Osteocyte (in vitro differentiated cells): ENCODE measurements at places on chromosomes 2 and 18.
A peak's percentile ranks its signal among the peaks of the same experiment; 100 is the strongest.

- no peaks in the 10 kb centered on the region for H3K4me1 ChIP-seq
- H3K36me3 ChIP-seq, result no peaks in the 10 kb centered on the region
- DNase-seq, result no peak
- H3K27me3 ChIP-seq, result no peaks in the 10 kb centered on the region
- H3K4me3 ChIP-seq, result no peak overlapping the region
These were observed 266.7 kb upstream of the HDAC4 start for GRCh38 chr2:239667431-239667985.

GRCh38 chr18:42549596-42549995 is 565.9 kb downstream of the RIT2 start:
- H3K4me3 ChIP-seq, result no peak overlapping the region
- H3K27me3 ChIP-seq, result peaks cover 2% of the 10 kb centered on the region
- no peak for DNase-seq
- H3K36me3 ChIP-seq, result no peaks in the 10 kb centered on the region
- no peak overlapping the region for H3K27ac ChIP-seq
- no peaks in the 10 kb centered on the region for H3K4me1 ChIP-seq

- no peaks in the 10 kb centered on the region for H3K27me3 ChIP-seq
- H3K4me3 ChIP-seq, result no peak overlapping the region
- H3K4me1 ChIP-seq, result no peaks in the 10 kb centered on the region
These were observed 371.3 kb upstream of the MYT1L start for GRCh38 chr2:2702385-2702784.

DNA sequence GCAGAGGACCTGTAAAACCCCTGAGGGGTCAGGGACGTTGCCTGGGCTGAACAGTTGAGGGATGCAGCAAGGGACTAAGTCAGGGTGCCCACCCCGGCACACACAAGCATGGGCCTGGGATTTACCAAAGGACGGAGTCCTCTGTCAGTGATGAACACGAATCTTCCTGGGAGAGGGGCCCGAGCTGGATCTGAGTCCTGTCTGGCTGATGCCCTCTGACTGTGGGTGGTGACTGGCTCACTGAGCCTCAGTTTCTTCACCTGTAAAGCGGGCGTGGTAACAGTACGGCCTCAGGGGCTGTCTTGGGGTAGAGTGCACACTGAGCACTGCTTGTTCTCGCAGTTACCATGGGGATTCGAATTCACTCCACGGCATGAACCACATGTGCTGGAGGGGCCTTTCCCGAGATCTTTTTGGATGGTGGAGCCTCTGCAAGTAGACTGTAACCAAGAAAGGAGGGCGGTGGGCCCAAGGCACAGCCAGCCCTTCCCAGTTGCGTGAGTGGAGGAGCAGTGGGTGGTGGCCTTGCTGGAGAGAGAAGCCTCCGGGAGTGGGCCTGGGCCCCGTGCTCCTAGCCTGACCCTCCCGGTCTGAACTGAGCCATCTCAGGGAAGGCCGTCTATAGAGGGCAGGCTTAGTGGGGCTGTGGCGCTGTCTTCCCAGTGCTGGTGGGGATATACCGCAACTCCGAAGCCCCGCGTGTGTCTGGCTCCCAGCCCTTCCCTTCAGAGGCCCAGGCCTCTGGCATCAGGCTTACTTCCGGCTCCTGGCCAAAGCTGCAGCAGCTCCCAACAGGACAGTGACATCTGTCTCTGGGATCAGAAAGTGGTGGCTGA is 130.8 kb upstream of the HS6ST1 start:
- DNase-seq, result peak; percentile 81
- H3K4me1 ChIP-seq, result peaks cover 5% of the 10 kb centered on the region
- H3K4me3 ChIP-seq, result no peak overlapping the region

DNA sequence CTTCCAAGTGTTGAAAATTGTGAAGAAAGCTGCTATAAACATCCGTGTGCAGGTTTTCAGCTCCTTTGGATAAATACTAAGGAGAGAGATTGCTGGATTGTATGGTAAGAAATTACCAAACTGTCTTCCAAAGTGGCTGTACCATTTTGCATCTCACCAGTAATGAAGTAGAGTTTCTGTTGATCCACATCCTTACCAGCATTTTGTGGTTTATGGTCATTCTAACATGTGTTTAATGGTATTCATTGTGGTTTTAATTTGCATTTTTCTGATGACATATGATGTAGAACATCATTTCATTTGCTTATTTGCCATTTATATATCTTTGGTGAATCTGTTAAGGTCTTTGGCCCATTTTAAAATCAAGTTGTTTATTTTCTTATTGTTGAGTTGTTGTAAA is 260.7 kb downstream of the SPAG16 start:
- no peaks in the 10 kb centered on the region for H3K36me3 ChIP-seq
- H3K27ac ChIP-seq, result no peak overlapping the region
- no peak overlapping the region for H3K4me3 ChIP-seq
- no peaks in the 10 kb centered on the region for H3K4me1 ChIP-seq
- no peak for DNase-seq

GRCh38 chr2:242088471-242089212 is 219.1 kb downstream of the RTP5 start:
- peak overlapping the region; percentile 73 for H3K27ac ChIP-seq
- peak; percentile 96 for DNase-seq
- peaks cover 2% of the 10 kb centered on the region for H3K27me3 ChIP-seq
- H3K36me3 ChIP-seq, result peaks cover 3% of the 10 kb centered on the region
- H3K4me3 ChIP-seq, result peak overlapping the region; percentile 88

- no peaks in the 10 kb centered on the region for H3K36me3 ChIP-seq
- DNase-seq, result no peak
- peaks cover 13% of the 10 kb centered on the region for H3K27me3 ChIP-seq
- H3K4me3 ChIP-seq, result no peak overlapping the region
These were observed 81.9 kb downstream of the TMEM18 start for GRCh38 chr2:595141-595815.

DNA sequence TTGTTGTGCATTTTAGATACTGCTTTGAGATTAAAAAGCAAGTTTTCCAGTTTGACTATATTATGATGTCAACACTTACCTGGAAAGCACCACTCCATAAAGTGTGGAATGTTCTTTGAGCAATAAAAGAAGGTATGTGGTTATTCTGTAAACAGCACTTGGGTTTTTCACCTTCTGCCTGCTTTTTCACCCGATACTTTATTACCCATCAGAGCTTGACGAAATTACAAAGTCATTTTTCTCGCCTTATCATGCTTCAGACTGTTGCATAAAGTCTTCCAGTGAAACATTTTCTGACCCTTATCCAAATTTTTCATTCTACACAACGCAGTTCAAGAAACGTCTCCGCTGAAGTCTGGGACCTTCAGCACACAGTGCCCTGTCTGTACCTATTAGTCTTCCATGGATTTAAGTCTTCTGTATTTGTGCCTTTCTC is 25.2 kb downstream of the CAB39 start:
- peaks cover 2% of the 10 kb centered on the region for H3K36me3 ChIP-seq
- peak overlapping the region; percentile 70 for H3K27ac ChIP-seq
- no peaks in the 10 kb centered on the region for H3K27me3 ChIP-seq
- H3K4me3 ChIP-seq, result no peak overlapping the region
- H3K4me1 ChIP-seq, result peaks cover 39% of the 10 kb centered on the region

GRCh38 chr2:237979331-237979730 is 12.5 kb downstream of the UBE2F start:
- H3K27me3 ChIP-seq, result no peaks in the 10 kb centered on the region
- H3K4me3 ChIP-seq, result no peak overlapping the region
- H3K36me3 ChIP-seq, result peaks cover 14% of the 10 kb centered on the region
- peaks cover 27% of the 10 kb centered on the region for H3K4me1 ChIP-seq
- no peak overlapping the region for H3K27ac ChIP-seq

DNA sequence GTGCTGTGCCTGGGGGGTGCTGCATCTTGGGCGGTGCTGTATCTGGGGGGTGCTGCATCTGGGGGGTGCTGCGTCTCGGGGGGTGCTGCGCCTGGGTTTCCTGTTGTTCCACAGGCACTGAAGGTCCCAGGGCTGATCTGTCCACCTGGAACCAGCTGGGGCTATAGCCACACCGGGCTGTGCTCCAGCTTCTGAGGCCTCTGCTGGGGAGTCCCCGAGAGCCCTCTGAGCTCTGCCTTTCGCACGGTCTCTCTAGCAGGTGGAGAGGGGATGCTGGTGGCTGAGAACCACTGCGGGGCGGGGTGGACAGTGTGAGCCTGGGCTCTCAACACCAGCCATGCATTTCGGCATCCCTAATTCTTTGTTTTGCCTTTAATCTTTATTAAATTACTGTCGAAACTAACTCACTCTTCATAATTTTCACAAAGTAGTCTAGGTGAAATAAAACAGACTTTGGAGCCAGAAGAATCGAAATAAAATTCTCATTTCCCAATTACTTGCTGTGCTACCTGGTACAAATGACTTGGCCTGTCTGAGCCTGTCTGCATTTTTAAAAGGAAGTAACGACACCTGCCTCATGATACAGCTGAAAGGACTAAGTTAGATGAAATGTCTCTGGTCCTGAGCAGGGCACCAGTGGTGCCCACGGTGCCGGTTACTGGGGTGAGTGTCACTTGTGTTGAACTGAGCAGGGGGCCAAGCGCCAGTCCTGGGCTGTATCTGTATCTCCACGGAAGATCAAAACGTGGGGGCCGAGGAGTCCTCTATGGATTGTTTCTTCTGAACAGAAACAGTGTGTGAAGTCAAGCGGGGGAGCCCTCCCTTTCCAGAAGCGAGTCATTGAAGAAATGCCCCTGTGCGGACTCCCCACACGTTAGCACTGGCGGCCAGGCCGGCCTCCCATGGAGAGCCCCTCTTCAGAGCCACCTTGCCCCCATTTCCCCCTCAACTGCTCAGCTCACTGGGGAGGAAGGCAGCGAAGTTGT is 142.0 kb downstream of the ASB1 start:
- no peaks in the 10 kb centered on the region for H3K4me1 ChIP-seq
- no peaks in the 10 kb centered on the region for H3K36me3 ChIP-seq
- H3K4me3 ChIP-seq, result no peak overlapping the region

DNA sequence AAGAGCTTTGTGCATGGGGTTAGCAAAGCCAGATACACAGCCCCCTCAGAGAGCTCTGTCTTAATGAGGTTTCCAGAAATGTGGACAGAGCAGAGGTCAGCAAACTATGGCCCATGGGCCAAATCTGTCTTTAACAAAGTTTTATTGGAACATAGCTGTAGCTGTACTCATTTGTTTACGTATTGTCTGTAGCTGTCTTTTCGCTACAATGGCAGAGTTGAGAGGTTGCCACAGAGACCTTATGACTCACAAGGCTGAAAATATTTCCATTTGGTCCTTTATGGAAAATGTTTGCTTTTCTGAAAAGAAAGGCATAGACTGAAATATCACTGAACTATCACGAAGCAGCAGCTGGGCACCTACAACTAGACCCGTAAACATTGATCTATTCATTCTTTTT is 841.8 kb downstream of the SLC4A3 start:
- no peaks in the 10 kb centered on the region for H3K36me3 ChIP-seq
- no peak for DNase-seq
- peaks cover 39% of the 10 kb centered on the region for H3K4me1 ChIP-seq
- no peak overlapping the region for H3K4me3 ChIP-seq
- peak overlapping the region; percentile 68 for H3K27ac ChIP-seq
- no peaks in the 10 kb centered on the region for H3K27me3 ChIP-seq

DNA sequence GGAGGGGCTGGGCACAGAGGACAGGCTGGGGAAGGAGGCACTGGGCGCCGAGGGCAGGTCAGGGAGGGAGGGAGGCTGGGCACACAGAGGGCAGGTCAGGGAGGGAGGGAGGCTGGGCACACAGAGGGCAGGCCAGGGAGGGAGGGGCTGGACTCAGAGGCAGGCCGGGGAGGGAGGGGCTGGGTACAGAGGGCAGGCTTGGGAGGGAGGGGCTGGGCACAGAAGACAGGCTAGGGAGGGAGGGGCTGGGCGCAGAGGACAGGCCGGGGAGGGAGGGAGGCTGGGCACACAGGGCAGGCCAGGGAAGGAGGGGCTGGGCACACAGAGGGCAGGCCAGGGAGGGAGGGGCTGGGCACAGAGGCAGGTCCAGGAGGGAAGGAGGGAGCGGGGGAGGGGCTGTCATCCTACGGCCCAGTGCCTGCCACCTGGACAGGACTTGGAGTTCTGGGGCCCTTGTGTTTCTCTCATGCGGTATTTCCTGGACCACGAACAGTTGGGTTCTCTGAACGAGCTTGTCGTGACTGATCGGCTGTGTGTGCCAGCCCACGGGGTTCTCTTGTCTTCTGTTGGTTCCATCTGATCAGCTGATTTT is 46.7 kb upstream of the KCNG2 start:
- no peaks in the 10 kb centered on the region for H3K27me3 ChIP-seq
- no peak overlapping the region for H3K27ac ChIP-seq
- no peak overlapping the region for H3K4me3 ChIP-seq
- DNase-seq, result no peak
- peaks cover 22% of the 10 kb centered on the region for H3K36me3 ChIP-seq

DNA sequence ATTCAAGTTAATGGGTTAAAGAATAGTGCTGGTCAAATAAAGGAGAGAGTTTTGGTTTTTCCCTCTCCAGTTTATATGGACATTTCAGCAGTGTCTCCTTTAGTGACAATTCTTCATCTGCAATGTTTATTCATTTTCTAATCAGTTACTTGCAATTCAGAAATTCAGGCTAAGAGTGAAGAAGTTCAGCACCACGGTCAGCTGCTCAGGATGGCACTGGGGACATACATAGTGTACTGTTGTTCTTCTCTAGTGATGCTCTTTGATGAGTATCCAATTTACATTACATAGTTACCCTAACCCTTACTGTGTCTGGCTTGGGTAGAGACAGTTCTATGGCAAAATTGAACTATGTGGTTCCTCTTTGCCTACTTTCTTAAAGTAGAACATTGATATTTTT is 412.7 kb downstream of the CNTNAP5 start:
- no peak overlapping the region for H3K4me3 ChIP-seq
- no peak for DNase-seq
- no peaks in the 10 kb centered on the region for H3K27me3 ChIP-seq
- no peaks in the 10 kb centered on the region for H3K36me3 ChIP-seq

DNA sequence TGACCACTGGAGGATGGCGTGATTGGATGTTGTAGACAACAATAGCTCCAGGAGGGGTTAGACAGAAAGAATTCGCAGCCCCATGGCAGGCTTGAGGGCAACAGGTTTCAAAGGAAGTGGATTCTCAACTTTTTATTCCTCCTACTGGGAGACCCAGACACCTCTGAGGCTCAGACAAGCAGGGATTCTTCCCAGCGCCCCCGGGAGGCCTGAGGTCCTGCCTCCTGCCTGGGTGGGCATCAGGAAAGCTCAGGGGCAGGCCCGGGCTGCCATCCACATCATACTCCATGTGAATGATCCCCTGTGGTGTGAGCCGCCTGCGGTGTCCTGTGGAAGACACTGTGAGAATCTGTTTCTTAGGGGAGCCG is 203.5 kb downstream of the CYP26B1 start:
- H3K36me3 ChIP-seq, result peaks cover 6% of the 10 kb centered on the region
- no peak overlapping the region for H3K27ac ChIP-seq
- DNase-seq, result peak; percentile 77
- H3K27me3 ChIP-seq, result peaks cover 21% of the 10 kb centered on the region

- H3K4me3 ChIP-seq, result no peak overlapping the region
- H3K27me3 ChIP-seq, result peaks cover 56% of the 10 kb centered on the region
- no peak overlapping the region for H3K27ac ChIP-seq
These were observed 157.2 kb upstream of the COPS8 start for GRCh38 chr2:236928380-236929037.
